ENCODE measurements at places on chromosomes 4 and X.

DNA sequence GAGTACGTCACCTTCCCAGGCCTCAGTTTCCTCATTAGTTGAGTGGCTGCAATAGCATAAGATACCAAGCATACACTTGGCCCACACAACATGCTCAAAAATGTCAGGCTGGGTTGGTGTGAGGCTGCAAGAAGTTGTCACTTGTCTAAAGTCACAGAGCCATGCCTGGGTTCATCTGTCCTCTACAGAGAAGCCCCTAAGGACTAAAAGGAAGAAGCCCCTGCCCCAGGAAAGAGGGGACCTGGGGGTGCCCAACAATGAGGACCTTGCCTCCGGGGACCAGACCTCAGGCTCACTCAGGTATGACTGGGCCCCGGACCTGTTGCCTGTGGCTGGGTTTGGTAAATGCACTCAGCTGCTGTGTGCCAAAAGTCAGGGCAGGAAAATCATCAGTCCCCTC, 82.7 kb downstream of the CRMP1 start:
- DNase-seq, result no peak

DNA sequence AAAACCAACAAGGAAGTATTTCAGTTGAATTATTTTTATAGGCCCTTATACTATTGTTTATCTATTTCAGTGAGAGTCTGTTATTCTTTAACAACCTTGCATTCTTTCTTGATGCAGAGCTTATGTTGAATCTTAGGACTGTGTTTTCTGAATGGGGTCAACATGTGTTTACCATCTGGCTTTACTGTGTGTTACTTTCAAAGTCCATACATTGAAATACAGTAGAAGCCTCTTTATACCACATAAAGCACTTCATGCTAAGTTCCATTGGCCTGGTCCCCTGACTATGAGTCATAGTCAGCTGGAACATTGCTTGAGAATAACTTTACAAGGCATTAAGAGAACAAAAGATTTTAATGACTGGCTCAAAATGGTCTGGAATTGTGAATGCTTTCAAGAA, 152.6 kb downstream of the GASK1B start:
- no peak for DNase-seq

DNA sequence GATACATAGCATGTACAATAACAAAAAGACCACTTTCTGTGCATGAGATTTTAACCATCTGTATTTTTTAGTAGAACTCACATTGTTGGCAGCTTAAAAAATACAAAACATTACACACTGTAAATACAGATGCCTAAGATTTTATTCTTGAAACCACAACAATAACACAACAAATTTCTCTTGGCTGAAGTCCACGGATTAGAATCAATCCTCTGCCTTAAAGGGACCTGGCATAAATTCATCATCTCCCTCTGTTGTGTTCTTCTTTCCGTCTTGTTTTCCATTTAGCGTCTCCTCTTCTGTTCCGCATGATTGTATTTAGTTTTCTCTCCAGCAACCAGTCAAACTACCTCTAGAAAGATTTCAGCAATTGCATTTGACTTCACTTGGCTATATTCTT, 231.0 kb downstream of the SPOCK3 start:
- DNase-seq, result no peak

DNA sequence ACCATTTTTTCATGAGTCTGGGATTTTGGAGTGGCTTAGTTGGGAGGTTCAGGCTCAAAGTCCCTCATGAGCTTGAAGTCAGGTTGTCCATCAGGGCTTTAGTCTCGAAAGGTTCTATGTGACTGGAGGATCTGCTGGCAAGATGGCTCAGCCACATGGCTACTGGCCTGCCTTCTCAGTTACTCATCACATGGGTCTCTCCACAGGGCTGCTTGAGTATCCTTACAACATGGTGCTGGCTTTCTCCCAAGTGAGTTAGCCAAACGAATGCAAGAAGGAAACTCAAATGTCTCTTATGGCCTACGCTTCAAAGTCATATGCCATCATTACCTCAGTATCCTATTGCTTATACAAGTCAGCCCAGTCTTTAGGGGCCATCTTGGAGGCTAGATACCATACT, 106.3 kb upstream of the VCX3B start:
- DNase-seq, result no peak

- no peak for DNase-seq
These were observed 115.4 kb downstream of the EFNB1 start for GRCh38 chrX:68944211-68944610.

DNA sequence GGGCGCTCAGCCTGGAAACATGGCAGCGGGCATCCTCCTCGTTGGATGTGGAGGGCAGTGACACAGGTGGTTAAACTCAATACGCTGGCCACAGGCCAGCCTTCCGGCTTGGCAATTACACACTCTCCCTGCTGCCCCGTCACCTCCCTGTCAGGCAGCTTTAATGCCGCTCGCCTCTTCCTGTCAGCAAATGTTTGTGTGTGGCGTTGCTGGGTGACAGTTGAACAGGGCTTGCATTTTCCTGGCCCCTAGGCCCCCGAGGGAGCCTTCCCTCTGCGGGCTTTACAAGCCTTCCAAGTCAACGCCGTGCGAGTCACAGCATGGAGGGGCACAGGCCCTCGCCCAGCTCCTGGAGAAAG, 620.0 kb downstream of the BCOR start:
- DNase-seq, result peak; percentile 47

- DNase-seq, result no peak
These were observed 49.3 kb downstream of the WDR19 start for GRCh38 chr4:39231660-39232059.

DNA sequence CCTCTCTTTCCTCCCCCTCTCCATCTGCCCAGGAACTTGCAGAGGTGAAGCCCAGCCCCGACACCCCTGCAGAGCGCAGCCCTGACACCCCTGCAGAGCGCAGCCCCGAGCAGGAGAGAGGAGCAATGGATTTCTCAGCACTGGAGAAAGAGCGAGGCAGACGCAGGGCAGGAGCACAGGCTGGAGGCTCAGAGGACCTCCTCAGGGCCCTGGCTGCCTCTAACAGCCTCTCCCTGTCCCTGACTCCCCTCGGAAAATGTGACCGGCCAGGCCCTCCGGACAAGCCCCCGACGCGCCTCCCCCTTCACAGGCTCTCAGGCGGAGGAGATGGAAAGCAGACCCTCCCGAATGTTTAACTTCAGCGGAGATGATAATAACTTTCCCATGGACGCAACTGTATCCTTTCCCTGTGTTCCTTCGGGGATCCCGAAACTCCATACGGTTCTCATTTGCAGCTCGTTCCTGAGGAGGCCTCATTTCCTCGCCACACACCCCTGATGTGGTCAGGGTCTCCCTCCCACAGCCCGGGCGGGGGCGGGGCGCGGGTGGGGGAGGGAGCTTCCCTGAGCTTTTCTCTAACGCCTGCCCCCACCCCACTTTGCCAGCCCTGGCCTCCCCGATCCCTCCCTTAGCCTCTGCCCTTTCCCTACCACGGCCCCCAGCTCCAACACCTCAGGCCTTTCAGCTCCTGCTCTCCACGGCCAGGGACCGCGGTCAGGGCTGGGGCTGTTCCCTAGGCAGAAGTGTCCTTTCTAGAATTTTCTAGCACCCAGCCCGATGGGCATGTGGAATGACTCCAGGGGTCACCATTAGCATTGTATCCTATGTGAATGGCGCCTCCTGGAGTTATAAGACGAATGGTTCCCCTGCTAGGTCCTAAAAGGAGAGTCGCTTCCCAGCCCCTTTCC, 201.1 kb upstream of the BCOR start:
- no peak for DNase-seq

DNA sequence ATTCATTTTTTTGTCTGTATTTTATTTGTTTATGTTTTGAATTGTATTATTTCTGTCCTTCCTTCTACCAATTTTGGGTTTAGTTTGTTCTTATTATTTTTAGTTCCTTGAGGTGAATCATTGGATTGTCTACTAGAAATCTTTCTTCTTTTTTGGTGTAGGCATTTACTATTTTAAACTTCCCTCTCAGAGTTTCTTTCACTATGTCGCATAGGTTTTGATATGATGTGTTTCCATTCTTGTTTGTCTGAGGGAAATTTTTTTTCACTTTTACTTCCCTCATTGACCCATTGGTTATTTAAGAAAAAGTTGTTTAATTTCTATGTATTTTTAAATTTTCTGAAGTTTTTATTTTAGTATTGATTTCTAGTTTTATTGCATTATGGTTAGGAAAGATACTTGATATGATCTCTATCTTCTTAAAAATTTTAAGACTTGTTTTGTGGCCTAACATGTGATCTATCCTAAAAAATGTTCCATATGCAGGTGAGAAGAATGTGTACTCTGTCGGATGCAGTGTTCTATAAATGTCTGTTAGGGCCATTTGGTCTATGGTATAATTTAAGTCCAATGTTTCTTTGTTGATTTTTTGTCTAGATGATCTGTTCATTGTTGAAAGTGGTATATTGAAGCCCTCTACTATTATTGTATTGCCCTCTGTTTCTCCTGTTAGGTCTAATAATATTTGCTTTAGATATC, 68.8 kb downstream of the IL15 start:
- DNase-seq, result no peak

- no peak for DNase-seq
These were observed 1425.8 kb downstream of the PCDH7 start for GRCh38 chr4:32145987-32146386.

DNA sequence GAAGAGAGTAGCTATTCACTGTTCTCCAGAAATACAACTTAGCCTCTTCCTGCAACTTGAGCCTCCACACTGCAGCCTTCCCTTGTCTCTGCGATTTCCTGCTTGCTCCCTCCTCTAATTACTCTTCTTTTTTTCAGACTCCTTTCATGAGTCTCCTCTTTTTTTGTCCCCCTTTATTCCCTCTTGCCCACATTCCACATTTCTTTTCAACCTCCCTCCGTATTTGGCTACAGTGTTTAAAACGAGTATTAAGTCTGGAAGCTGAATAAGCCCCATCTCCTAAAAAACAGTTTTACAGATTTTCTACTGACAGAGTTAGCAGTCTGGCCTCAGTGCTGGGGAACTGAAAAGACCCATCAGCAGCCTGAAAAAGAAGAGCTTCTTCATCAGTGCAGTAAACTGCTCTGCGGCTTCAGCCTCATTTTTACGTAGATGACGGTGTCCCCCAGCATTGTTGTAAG, 141.5 kb downstream of the TENM3 start:
- DNase-seq, result no peak

GRCh38 chrX:131837325-131837724, 185.8 kb upstream of the STK26 start:
- DNase-seq, result no peak

- no peak for DNase-seq
These were observed 34.7 kb upstream of the SEC24B start for GRCh38 chr4:109398928-109399327.

DNA sequence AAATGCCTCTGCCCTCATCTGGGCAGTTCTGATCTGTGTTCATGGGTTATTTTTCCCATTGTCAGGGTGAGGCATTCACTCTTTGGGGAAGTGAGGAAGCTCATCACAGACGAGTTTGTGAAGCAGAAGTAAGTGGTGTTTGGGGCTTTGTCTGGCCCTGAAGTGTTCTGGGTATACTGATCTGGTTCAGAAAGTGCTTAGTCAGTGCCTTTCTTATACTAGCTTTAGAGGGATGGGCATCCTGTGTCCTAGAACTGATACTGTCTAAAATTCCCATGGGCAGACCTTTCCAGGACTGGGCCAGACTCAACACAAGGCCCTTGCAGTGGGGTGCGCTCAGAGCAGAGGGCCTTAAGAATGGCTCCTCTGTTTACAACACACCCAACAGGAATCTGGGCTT, 6.4 kb downstream of the TRO start:
- DNase-seq, result no peak

- DNase-seq, result no peak
These were observed 951.8 kb upstream of the IGFBP7 start for GRCh38 chr4:58061967-58062366.

- no peak for DNase-seq
These were observed 3.3 kb downstream of the RBM47 start for GRCh38 chr4:40626183-40626990.

GRCh38 chr4:149799546-149799945, 16.1 kb downstream of the IQCM start:
- DNase-seq, result no peak

GRCh38 chr4:138161351-138161750, 80.8 kb downstream of the SLC7A11 start:
- DNase-seq, result no peak

- no peak for DNase-seq
These were observed 294.4 kb downstream of the INPP4B start for GRCh38 chr4:142551517-142552305.

DNA sequence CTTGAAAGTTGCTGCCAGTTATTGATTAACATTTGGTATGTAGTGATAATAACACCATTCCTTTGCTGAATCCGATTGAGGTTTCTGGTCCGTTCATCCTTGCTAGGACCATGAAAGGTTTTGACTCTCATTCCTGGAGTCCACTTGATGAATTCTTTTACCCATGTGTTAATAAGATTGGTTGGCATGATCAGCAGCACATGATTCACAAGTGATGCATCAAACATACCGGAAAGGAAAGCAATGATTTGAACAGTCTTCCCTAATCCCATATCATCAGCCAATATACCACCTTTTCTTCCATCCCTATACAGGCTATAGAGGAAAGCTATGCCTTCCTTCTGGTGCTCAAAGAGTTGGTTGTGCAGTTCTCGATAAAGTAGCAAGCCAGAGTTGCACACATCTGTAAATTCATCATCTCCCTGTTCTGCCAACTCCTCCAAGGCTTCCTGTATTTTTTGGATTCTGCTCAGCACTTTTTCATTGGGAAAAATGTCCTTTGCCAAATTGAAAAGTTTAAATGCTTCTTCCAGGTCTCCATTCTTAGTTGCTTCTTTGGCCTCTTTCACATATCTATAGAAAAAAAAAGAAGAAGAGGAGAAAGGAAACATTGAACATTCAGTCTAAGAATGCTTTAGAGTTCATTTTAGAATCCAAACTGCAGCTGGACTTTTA, 26.7 kb downstream of the PIN4 start:
- DNase-seq, result no peak

DNA sequence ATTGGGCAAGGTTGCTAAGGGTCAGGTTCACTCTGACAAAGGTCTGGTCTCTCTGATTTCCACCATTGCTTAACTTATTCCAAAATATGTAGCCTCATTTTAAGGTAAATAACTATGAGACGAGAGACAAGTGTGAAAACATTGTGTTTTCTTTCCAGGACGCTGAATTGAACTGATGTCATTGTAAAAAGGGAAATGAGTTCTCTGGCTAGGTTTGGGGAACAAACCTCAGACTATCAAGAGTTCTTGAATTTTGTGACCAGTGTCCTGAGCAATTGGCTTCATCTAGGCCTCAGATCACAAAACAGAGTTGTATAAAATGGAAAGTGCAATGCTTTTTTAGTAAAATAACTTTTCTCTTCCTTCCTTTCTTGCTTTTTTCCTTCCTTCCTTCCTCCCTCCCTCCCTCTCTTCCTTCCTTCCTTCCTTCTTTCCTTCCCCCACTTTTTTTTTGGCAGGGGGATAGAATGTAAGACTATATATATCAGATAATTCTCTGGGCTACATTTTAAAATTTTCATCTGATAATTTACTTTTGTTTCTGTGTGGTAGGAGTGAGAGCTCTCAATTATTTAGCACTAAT, 30.8 kb upstream of the CXCL8 start:
- no peak for DNase-seq

- no peak for DNase-seq
These were observed 11.6 kb upstream of the MAGEB17 start for GRCh38 chrX:16155581-16156096.

DNA sequence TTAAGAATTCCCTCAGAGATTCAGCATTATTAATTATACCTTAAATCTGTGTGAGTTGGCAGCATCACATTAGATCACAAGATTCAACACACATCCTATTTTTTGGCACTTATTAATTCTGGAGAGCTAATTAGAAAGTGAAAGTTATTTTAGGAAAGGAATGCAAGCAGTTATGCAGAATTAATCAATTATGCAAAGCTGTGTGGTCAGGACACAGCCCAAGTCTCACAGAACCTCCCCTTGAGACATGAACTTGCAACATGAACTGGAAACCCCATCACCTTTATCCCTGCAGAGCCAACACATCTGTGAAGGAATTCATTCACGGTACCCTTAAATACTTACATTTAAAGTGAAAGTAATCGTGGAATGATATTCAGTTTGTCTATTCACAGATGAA, 80.5 kb downstream of the TSPAN5 start:
- DNase-seq, result no peak

Data from NCI-H774 (cell line).